Esophagus squamous epithelium (tissue), 5 donors: ENCODE measurements at places on chromosomes 12 and 14. TPM values are rescaled to one million over a fixed set of nuclear protein-coding genes. Genes with fewer than 3 reads are reported as not detected.

The GPR162 gene
- 1.3 TPM for total RNA-seq

DNA sequence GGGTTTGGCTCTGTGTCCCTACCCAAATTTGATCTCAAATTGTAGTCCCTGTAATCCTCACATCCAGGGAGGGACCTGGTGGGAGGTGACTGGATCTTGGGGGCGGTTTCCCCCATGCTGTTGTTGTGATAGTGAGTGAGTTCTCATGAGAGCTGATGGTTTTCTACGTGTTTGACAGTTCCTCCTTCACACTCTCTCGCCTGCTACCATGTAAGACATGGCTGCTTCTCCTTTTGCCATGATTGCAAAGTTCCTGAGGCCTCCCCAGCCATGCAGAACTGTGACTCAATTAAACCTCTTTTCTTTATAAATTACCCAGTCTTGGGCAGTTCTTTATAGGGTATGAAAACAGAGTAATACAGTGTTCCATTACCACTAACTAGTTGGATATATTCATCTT is 10.3 kb upstream of the LRRC23 start:
- no peaks in the 10 kb centered on the region for H3K27me3 ChIP-seq
- DNase-seq, result no peak
- no peaks in the 10 kb centered on the region for H3K36me3 ChIP-seq
- no peak overlapping the region for H3K27ac ChIP-seq

- H3K27me3 ChIP-seq, result no peaks in the 10 kb centered on the region
- no peak for DNase-seq
- H3K4me1 ChIP-seq, result no peaks in the 10 kb centered on the region
- H3K4me3 ChIP-seq, result no peak overlapping the region
- no peaks in the 10 kb centered on the region for H3K36me3 ChIP-seq
These were observed 416.7 kb downstream of the PDZRN4 start for GRCh38 chr12:41604830-41605229.

The FLVCR2 gene
- 1.1 TPM for total RNA-seq

GRCh38 chr12:15550793-15551192 is 228.5 kb downstream of the PTPRO start:
- no peak overlapping the region for H3K4me3 ChIP-seq
- H3K36me3 ChIP-seq, result no peaks in the 10 kb centered on the region
- H3K27ac ChIP-seq, result no peak overlapping the region
- no peaks in the 10 kb centered on the region for H3K27me3 ChIP-seq

DNA sequence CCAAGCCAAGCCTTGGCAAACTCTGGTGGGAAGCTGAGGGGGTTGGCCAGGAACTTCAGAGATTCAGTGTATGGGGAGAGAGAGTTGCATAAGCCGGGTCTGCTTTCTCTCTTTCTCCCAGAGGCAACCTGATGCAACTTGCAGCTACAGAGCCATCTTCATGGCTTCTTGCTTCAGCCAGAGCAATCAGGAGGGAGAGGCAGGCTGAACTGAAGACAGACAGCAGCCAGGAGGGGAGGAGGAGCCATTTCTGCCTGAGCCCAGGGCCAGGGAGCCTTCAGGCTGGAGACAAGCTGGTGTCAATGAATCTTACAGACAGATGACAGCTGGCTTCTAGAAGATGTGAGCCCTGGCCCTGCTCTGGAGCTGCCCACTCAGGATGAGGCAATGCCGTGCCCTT is 18.7 kb downstream of the NPC2 start:
- no peak overlapping the region for H3K27ac ChIP-seq
- no peaks in the 10 kb centered on the region for H3K4me1 ChIP-seq
- H3K27me3 ChIP-seq, result no peaks in the 10 kb centered on the region
- H3K36me3 ChIP-seq, result no peaks in the 10 kb centered on the region
- H3K4me3 ChIP-seq, result no peak overlapping the region
- DNase-seq, result no peak

DNA sequence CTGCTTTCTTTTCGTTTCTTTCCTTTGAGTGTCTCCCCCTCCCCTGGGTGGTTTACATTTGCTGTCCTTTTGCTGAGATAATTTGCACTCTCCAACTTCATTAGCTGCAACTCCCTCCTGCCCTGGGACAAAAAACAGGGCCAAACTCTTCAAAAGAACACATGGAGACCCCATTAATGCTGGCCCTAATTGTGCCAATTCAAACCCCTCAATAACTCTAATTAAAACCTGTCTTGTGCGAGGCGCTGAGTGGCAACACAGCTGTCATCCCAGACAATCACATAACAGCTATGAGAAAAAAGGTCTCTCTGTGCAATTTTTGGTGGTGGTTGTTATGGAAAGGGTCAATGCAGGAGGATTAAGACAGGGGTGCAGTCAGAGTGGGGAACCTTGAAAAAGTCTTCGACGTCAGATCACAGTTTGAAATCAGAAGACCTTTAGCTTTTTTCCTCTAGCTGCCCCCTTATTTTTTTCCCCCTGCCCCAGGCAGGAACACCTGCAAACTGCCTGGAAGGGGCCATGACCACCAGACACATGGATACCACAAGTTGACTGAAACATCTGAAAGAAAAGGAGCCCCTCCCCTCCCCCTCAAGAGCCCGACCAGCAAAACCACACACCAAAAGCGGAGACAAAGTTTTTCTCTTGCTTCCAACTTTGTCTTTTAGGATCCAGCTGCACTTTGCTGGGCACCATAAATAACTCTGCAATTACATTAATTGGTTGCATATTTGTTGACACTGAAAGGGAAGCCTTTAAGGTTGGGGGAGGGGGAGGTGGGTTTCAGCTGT is 26.5 kb upstream of the SMOC1 start:
- H3K27me3 ChIP-seq, result no peaks in the 10 kb centered on the region
- H3K4me3 ChIP-seq, result no peak overlapping the region
- H3K36me3 ChIP-seq, result no peaks in the 10 kb centered on the region
- no peak for DNase-seq
- no peak overlapping the region for H3K27ac ChIP-seq

GRCh38 chr14:69614592-69614991 is 3.2 kb downstream of the SUSD6 start:
- peak overlapping the region; percentile 27 for H3K4me3 ChIP-seq
- no peaks in the 10 kb centered on the region for H3K27me3 ChIP-seq
- peaks cover 70% of the 10 kb centered on the region for H3K4me1 ChIP-seq
- no peaks in the 10 kb centered on the region for H3K36me3 ChIP-seq

DNA sequence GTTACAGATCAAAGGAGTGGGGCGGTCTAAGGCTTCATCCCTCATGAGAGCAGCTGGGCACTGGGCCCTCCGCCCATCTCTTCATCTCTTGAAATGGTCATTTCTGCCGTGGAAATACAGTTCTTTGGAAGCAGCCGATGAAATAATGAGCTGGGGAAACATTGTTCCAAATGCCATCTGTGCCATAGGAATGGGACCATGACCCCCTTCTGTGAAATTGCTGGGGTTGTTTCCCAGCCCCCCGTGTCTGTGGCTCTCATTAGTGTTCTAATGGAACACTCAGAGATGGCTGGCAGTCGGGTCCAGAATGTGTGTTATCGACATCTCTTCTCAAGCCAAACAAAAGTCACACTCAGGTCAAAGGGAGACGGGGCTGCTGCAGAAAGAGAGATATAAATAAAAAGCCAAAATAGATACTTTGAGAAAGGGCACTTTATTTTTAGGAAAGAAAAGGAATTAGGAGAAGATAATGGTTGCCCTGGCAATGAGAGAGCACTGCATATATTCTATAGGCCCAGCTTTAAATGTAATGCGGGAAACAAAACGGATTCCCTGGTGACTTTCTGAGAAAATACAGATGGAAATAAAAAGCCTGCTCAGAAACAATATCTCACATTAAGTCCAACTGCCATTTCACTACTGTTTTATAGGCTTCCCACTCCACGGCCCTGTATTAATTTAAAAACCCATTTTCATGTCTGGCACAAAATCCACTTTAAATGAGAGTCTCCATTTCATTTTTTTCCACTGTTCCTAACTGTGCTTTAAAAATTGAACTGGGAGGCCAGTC is 107.1 kb downstream of the TTC8 start:
- H3K27me3 ChIP-seq, result no peaks in the 10 kb centered on the region
- H3K4me1 ChIP-seq, result no peaks in the 10 kb centered on the region
- no peaks in the 10 kb centered on the region for H3K36me3 ChIP-seq

DNA sequence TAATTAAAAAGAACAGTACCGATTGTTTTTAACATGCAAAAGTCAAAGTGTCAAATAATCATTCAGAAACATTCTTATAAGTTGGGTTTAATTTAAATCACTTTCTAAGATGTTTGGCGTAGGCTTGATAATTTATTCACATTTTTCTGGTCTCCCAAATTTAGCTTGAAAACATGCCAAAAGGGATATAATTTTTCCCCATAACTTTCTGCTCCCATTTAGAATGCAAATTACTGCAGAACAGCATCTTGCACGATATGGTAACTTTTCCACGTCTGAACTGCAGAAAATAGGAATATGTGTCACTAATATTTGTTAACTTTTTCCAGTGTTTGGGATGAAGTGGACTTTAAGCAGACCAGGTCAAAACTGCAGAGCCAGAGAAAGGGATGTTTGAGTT is 1592.4 kb upstream of the SEL1L start:
- no peaks in the 10 kb centered on the region for H3K4me1 ChIP-seq
- no peaks in the 10 kb centered on the region for H3K36me3 ChIP-seq
- H3K27me3 ChIP-seq, result no peaks in the 10 kb centered on the region
- H3K27ac ChIP-seq, result no peak overlapping the region
- DNase-seq, result no peak

The ZDHHC22 gene
- not detected for total RNA-seq

The ABCD2 gene
- total RNA-seq, result 0.38 TPM

The SNAPC1 gene
- total RNA-seq, result 3.2 TPM

DNA sequence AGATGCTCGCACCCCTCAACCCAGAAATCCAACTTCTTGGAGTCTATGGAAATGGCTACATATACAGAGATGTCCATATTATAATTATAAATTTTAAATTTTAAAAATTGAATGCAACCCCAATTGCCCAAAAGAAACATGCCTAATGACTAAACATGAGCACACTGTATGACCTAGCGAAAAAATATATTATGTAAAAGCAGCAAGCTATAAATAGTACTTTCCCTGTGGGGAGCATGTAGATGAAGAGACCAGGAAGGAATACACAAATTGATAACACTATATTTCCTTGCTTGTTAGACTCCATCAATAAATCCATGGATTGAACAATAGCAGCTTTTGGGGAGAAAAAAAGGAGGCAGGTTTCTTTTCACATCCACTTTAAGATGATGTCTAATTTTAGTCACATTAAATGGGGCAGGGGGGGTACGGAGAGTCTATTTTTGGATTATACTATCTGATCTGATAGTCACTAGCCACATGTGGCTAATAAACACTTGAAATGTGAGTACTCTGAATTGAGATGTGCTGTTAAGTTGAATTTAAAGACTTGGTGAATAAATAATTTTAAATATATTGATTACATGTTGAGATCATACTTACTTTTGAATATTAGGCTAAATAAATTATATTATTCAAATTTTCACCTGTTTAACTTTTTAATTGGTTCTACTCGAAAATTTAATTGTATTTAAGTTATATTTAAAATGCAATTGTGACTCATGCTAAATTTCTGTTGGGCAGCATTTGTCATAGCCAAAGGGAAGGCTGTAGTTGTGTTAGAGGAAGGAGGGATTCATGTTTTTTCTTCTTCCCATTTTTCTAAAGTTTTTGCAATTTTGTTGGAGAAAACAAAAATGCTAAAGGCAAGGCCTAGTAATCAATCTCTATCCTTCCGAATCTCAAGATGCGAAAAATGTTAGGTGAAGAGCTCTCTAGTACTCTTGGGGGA is 17.5 kb downstream of the MAX start:
- DNase-seq, result no peak
- no peaks in the 10 kb centered on the region for H3K27me3 ChIP-seq
- H3K4me3 ChIP-seq, result no peak overlapping the region
- peaks cover 25% of the 10 kb centered on the region for H3K36me3 ChIP-seq
- peaks cover 5% of the 10 kb centered on the region for H3K4me1 ChIP-seq
- H3K27ac ChIP-seq, result no peak overlapping the region

DNA sequence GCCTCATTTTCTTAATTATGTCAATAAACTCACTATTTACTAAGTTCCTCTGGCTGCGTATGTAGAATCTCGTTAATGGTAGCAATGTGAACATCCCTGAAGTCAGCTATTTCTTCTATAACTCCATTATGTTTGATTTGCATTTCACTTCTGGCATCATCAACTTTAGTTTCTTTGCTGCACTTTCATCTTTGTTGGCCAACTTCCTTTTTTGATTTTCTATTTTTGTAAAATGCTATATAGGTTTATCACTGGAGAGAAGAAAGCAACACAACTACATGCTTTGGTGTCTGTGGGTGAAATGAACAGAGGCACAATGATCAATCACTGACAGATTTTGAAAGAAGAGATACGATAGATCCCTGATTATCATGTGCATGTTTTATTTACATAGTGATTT is 58.5 kb upstream of the ATF7IP start:
- no peak overlapping the region for H3K4me3 ChIP-seq
- H3K4me1 ChIP-seq, result no peaks in the 10 kb centered on the region
- no peaks in the 10 kb centered on the region for H3K27me3 ChIP-seq
- H3K36me3 ChIP-seq, result no peaks in the 10 kb centered on the region

GRCh38 chr14:102066041-102066451 is 20.8 kb downstream of the HSP90AA1 start:
- no peak overlapping the region for H3K27ac ChIP-seq
- peaks cover 24% of the 10 kb centered on the region for H3K4me1 ChIP-seq
- no peaks in the 10 kb centered on the region for H3K27me3 ChIP-seq

DNA sequence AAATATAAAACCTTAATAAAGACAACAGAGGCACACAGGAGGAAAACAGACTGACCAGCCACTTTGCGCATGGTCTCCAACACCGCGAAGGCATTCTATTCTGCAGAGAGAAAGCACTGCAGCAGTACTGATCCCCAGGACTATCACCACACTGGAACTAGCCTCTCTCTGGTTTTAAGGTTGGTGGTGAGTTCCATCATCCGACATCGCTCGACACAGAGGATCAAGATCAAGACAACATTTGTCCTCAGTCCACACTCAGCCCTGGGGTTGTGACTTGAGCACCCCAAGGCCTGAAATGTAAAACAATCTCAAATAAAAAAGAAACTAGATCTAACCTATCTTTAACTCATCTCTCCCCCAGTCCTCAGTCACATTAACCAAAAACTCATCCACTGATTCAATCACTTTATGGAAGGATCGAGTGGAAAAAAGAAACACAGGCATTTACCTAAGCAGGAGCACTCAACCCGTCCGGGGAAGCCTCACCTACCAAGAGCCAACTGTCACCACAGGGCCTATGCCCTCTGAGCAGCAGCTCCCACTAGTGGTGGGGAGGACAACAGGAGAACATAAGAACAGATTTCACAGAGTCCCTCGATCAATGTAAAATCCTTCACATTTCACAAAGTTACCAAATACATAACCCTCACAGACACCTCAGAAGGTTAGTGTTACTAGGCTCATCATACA is 17.7 kb downstream of the STXBP6 start:
- H3K27ac ChIP-seq, result no peak overlapping the region
- no peaks in the 10 kb centered on the region for H3K4me1 ChIP-seq
- no peak overlapping the region for H3K4me3 ChIP-seq
- no peaks in the 10 kb centered on the region for H3K36me3 ChIP-seq

GRCh38 chr12:63302941-63303536 is 152.0 kb upstream of the AVPR1A start:
- no peak overlapping the region for H3K27ac ChIP-seq
- H3K4me1 ChIP-seq, result peaks cover 3% of the 10 kb centered on the region
- H3K4me3 ChIP-seq, result no peak overlapping the region

DNA sequence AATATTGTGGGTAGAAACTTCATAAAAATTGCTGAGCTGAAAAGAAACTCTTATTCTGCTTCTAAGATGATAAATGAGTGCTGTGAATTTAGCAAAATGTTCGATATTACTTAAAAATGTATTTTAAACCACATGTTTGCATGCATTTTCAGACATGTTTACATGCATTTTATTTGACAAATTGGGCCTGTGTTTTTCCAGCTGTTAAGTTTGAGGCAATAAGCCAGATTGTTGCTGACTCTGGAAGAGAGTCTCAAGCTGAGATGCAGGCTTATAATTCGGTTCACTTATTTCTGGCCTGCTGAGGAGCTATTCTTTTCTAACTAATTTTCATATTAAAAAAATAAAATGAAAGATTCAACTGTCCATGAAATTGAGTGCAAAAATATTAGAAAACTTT is 110.1 kb downstream of the SYNE2 start:
- H3K27me3 ChIP-seq, result no peaks in the 10 kb centered on the region
- no peaks in the 10 kb centered on the region for H3K4me1 ChIP-seq
- H3K4me3 ChIP-seq, result no peak overlapping the region
